ENCODE measurements at places on chromosomes 6 and 20.
A peak's percentile ranks its signal among the peaks of the same experiment; 100 is the strongest.

- DNase-seq, result peak; percentile 49
Measured at GRCh38 chr6:118618676-118619377, 32.6 kb downstream of the CEP85L start.

GRCh38 chr20:47676219-47676721, 109.0 kb downstream of the SULF2 start:
- no peak for DNase-seq

GRCh38 chr6:142881761-142882160, 63.2 kb downstream of the HIVEP2 start:
- DNase-seq, result peak; percentile 42

DNA sequence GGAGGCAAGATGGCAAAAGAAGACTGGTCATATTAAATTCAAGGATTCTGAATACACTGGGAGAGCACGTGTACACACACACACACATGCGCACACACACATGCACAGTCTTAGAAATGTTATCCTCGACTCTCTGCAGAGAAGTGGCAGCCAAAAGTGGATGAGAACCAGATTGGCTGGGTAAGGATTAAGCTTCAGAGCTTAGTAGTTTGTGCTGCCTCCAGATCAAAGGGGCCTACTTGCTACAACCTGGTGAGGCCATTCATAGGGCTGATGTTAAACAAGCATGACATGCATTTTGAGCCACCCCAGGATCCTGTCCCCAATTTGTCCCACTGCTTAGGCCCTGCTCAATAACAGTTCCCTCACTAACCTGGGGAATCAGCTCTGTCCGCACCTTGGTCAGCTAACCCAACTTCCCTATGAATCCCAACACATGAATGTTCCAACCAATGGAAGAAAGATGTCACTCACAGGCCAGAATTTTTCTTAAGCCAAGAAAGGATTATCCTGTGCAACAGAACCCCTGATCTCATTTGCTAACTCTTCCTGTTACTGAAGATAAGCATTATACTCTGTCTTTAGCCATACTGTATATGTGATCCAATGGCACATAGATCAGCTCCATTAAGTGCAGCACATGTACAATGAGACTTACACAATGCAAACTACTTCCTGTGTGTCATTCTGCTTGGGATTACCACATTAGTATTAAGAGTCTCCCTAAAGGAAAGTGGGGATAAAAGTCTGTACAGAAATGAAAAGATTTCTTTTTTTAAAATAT, 31.0 kb downstream of the TOMM6 start:
- DNase-seq, result peak; percentile 51

- DNase-seq, result no peak
Measured at GRCh38 chr6:163192591-163192990, 221.9 kb upstream of the QKI start.

DNA sequence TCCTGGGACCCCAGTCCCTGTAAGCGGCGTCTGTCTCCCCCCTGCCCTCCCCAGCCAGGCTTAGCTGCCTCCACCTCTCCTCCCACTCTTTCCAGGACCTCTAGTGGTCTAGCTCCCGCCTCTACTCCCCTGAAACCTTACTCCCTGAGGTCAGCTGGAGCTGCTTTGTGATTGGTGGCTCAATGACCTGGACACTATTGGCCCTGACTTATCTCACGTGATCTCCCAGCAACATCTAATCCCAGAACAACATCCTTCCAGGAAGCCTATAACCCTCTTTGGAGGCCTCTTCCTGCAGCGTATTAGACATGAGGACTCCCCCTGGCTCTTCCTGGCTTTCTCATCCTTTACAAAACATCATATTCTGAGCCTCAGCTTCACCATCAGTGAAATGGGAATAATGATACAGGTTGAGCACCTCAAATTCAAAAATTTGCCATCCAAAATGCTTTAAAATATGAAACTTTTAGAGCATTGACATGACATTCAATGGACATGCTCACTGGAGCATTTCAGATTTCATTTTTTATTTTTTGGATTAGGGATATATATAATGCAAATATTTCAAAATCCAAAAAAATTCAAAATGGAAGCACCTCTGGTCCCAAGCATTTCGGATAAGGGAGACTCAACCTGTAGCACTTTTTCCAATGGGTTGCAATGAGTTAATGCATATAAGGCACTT, 16.3 kb upstream of the SRC start:
- DNase-seq, result no peak

- no peak for DNase-seq
Measured at GRCh38 chr20:33169176-33169794, 1.3 kb downstream of the BPIFA2 start.

GRCh38 chr6:20575704-20576451, 41.6 kb downstream of the CDKAL1 start:
- DNase-seq, result no peak

DNA sequence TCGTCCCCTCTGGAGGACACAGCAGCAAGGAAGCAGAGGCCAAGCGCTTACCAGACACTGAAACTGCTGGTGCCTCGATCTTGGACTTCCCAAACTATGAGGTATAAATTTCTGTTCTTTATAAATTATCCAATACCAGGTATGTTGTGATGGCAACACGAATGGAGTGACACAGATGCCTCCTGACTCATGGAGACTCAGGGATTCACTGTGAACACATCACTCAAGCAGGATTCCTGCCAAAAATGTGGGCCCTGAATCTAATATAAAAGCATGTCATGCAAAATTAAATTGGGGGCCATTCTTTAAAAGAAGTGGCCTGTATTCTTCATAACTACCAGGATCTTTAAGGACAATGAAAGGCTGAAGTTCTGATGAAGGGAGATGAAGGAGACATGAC, 52.5 kb upstream of the SLC22A23 start:
- DNase-seq, result no peak

- no peak for DNase-seq
Measured at GRCh38 chr6:161225681-161226008, 48.2 kb downstream of the AGPAT4 start.

DNA sequence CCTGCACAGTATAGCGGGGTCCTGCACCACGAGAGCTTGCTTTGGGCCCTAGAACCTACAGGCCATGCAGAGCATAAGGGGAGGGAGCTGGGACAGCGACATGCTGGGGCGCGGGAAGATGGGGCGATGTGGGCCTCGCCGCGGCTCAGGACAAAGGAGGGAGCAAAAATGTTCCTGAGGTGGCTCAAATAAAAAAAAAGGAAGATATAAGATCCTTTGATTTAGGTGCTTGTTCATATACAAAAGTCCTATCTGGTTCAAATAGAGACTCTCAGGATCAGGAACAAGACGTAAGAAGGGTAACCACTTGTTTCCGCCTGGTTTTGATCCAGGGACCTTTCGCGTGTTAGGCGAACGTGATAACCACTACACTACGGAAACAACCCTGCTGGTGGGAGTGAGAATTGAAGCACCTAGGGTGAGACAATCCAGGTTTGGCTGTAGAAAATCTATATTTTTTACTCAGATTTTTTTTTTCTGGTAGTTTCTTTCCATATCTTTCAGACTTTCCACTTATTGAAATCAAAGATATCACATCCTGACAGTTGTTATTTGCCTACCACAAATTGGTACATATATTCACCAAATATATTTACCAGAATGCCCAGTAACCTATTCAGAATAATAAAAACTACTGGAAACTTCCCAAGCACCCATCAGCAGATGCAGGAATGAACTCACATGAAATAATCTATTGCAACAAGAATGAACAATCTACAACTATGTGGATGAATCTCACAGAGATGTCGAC, 177.9 kb upstream of the ZNF184 start:
- DNase-seq, result peak; percentile 63

DNA sequence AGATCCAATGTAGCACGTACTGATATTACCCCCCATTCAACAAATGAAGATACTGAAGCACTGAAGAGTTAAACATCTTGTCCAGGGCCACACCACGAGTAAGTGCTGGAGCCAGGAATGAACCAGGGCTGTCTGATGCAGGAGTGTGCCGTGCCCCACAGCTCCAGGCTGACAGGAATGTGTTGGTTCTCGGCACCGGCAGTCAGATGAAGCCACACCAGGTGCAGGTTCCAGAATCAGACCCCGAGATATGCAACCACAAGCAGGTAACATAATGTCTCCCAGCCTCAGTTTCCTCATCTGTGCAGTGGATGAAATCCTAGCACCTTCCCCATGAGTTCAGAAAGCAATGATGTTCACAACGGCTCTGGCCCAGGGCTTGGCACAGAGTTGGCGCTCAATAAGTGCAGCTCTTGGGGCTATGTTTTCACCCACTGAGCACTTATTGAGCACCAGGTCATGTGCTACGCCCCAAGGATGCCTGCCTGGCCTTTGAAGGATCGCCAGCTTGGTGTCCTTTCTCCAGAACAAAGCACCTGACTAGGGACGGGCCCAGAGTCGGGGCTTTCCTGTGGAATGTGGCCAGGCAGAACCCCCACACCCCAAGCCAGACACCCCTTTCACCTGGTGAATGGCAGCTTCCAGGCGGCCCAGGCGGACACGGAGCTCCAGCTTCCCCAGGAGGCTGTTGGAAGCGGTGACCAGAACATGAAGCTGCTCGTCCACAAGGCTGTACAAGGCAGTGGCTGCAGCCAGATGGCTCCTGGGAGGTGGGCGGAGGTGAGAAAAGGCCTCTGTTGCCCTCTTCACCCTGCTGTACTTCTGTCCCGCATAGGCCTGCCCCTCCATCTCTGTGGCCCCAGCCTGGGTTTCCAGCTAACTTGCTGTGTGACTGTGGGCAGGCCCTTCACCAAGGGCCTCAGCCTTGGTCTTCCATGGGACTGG, 41.3 kb downstream of the KIAA1755 start:
- no peak for DNase-seq

DNA sequence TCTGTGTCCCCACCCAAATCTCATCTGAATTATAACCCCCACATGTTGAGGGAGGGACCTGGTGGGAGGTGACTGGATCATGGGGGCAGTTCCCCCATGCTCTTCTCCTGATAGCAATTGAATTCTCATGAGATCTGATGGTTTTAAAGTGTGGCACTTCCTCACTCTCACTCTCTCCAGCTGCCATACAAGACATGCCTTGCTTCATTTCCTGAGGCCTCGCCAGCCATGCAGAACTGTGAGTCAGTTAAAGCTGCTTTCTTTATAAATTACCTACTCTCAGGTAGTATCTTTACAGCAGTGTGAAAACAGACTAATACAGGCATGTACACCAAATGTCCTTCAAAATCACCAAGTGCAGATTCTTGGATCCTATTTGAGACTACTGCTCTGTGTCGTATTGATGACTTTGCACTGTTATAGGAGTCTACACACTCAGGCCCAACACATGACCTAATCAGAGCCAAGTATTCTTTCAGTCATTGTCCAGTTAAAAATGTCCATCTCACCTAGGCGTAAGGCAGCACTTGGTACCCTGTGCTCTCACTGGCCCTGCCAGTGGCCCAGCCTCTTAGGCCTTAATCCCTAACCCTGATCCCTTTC, 52.8 kb upstream of the UST start:
- no peak for DNase-seq

GRCh38 chr20:32087070-32087469, 22.4 kb upstream of the TM9SF4 start:
- DNase-seq, result no peak

DNA sequence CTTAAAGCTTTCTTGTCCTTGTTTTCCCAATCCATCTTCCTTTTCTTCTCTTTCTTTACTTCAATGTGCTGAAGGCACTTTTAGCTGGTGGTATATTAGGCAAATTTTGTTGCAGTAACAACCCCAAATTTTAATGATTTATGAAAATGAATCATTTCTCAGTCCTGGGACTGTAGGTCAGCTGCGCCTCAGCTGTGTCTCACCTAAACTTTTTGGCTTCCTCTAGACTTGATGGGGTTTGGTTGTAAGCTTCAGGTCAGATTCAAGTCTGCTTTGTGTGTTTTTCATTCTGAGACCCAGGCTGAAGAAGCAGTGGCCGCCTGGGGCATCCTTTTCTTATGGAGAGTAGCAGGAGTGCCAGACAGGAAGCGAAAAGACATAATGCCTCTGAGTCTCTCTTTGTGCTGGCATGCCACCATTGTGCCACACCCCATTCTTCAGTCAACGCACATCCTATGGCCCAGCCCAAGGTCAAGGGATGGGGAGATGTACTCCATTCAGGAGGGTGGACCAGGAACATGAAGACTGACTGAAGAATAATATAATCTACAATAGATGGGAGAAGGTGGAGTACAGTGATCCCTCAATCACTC, 28.9 kb upstream of the CD83 start:
- no peak for DNase-seq

- no peak for DNase-seq
Measured at GRCh38 chr6:135030056-135030473, 24.6 kb downstream of the HBS1L start.

DNA sequence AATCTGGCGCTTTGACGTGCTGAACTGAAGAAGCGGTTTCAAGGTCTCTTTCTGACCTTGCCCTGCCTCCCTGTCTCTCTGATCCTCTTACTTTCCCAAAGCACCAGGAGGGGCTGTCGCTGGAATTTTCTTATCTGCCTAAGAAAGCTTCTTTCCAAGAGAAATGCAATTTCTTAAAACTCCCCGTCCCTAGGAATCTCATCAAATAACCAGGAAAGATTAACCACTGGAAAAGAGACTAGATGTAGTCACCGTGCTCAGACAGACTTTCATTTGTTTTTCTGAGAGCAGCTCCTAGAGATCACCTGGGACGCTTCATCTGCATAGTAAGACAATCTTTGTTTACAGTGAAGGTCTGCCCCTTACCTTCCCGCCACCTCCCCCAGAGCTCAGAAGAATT, 38.6 kb downstream of the PDYN start:
- DNase-seq, result no peak
